ENCODE measurements at places on chromosomes 5 and 9.

- peak; percentile 28 for ATAC-seq
These were observed 26.7 kb downstream of the NCBP1 start for GRCh38 chr9:97660340-97660739.

DNA sequence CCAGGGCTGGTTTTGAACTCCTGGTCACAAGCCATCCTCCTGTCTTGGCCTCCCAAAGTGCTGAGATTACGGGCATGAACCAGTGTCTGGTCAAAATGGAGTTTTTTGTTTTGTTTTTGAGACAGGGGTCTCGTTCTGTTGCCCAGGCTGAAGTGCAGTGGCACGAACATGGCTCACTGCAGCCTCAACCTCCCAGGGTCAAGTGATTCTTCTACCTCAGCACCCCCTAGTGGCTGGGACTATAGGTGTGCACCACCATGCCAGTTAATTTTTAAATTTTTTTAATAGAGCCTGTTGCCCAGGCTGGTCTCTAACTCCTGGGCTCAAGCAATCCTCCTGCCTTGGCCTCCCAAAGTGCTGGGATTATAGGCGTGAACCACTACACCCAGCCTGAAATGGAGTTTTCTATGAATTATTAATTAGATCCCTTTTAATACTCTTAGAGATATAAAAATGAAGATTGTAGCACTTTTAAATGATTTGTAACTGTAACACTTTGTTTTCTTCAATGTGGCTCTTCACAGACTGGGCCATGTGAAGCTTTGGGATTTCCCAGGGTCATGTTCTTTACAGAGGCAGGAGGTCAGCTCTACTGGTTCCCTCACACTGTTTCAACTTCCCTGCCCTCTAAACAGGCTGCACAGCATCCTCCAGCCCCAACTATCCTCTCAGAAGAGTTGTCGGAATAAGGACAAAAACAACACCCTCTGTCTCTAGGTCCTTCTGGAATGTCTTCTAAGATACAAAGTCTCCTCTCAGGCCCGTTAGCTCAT is 32.7 kb upstream of the SPARC start:
- ATAC-seq = peak; percentile 46

DNA sequence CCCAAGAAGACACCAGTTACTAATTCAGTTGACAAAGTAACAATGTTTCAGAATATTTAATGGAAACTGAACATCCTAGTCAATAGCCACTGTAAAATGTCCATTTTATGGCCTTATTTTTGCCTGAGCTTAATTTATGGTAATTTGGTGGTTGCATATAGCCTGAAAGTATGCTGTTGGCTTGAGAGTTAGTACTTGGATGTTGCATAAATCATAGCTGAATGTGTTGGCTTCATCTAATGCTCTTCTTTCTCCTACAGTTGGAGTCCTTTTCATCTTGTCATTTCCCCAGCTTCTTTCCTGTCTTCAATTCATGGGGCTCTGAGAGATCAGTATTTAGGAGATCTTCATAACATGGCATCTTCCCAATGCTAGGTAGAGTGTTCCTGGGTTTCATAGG is 164.6 kb downstream of the MAT2B start:
- ATAC-seq = no peak

DNA sequence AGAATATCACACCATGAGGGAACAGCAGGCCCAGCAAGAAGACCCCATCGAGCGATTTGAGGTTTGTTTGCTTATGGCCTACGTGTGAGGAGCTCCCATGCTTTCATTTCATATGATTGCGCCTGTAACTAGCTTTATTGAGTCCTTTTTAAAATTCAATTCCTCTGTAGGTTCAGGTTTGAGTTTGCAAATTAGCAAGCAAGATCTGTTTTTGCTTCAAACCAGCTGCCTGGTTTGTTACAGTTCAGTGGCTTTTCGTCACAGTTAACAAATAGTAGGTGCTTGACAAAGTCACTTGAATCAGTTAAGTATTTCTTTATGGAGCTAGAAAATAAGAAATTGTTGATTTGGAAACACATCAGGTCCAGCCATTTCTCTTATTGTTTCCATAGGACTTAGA is 56.3 kb downstream of the GPR21 start:
- no peak for ATAC-seq

- no peak for ATAC-seq
These were observed 98.0 kb downstream of the SLIT3 start for GRCh38 chr5:169202969-169203368.

GRCh38 chr5:97071101-97071500 is 71.3 kb downstream of the LIX1 start:
- ATAC-seq = peak; percentile 81

DNA sequence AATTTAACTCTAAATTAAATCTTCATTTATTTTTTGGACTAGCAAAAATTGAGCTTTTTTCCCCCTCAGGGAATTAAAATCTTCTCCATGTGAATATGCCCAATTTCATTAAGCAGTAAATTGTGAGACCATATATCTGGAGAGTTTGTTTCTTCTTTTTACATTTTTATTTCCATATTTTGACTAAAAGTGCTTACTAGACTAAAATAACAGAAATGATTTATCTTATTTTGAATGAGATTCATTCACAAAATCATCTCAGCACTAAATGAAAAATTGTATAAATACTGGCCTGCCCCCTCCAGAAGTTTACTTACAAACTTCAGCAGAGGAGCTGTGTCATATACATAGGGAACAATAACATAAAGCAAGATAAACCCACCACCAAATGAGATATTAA is 26.6 kb downstream of the MAPKAP1 start:
- ATAC-seq = no peak

DNA sequence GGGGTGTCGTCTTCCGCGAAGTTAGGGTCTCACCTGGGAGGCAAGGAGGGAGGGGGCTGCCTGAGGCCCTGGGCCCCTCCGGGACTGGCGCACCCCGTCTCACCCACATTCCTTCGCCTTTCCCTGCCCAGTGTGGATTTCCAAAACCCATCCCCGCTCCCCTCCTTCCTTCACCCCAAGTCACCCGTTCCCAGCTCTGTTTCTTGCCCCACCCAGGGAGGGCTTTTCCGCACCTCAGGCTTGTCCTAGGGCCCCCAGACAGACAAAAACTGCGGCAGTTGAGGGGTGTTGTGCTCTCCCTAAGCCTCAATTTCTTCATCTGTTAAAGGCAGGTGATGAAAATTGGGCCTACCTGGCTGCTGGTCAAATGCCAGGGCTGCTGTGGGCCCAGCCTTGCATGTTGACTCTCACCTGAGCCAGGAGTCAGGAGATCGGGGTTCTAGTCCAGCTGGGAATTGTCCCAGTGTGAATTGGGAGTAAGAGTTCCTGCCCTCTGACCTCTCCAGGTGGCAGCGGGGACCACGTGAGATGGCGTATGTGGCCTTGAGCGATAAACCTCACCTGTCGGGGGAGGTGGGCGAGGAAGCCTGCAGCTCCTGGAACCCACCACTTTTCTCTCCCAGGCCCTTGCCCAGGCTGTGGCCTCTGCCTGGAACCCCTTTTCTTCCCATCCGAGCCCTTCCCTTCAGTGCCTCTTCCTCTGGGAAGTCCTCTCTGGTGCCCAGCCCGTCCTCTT is 143.4 kb upstream of the IER5L start:
- no peak for ATAC-seq

GRCh38 chr5:176180339-176180738 is 57.9 kb upstream of the SIMC1 start:
- ATAC-seq = no peak

DNA sequence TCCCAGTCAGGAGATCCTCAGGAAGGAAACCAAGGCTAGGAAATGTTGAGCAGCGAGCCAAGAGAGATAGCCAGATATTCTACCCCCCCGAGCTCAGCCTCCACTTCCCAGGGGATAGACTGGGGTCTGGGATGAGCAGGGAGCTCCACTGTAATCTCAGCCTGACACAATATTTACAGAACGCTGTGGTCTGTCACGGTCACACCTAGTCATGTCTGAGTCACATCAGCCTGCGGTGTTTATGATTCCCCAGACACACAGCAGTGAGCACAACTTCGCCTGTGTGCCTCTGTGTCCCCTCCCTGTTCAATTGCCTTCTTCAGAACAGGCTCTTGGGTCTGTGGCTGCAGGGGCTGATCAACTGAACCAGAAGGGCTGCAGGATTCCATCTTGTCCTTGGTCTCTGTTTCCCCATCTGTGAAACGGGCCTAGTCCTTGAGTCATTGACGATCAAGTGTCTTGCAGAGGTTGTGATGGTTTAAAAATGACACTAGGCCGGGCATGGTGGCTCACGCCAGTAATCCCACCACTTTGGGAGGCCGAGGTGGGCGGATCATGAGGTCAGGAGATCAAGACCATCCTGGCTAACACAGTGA is 8.6 kb upstream of the PRRX2 start:
- ATAC-seq = no peak

All from gastroesophageal sphincter (tissue), 4 donors.